Activated CD4-positive, alpha-beta T cell treated with anti-CD3 and anti-CD28 coated beads, Interleukin-2, amount 10 ng/mL, durations not matched to agents 7 days and 5 days (primary cell): ENCODE measurements at places on chromosomes 16 and 17. TPM values are rescaled to one million over a fixed set of nuclear protein-coding genes. Genes with fewer than 3 reads are reported as not detected.

- DNase-seq: peak; percentile 92
- H3K27me3 ChIP-seq: no peaks in the 10 kb centered on the region
- H3K36me3 ChIP-seq: peaks cover 11% of the 10 kb centered on the region
- H3K27ac ChIP-seq: peak overlapping the region; percentile 96
Measured at GRCh38 chr17:49361129-49361901, 735 bp downstream of the ZNF652 start.

DNA sequence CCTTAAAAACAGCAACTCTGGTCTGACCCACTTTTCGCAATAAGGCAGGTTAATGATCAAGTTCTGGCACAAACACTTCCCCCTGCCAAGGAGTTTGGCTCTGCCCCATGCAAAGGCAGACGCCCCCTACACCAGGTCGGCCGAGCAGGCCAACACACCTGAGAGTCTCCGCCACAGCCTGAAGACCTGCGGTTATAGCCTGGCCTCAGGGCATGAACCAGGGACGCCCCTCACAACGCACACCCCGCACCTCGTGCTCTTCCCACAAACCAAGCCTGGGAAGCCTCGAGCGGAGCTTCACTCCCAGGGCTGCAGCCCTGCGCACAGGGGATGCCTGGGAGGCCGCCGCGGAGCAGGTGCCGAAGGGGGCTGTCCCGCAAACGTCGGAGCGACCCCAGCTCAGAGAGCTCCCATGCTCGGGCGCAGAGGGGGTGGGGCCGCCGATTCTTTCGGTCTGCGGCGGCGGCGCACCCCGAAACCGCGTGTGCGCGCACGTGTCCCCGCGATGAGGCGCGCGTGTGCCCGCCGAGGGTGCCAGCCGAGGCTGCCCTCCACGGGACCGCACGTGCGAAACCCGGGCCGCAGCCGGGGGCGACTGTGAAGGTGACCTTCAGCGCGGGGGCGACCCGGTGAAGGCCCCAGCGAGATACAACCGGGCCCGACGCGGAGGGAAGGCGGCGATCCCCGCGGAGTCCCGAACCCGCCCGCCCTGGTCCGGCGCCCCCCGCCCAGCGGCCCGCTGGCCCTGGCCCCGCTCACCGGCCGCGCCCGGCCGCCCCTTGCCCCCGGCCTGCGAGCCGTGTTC, 559 bp downstream of the CLUH start:
- H3K36me3 ChIP-seq: no peaks in the 10 kb centered on the region
- peak; percentile 32 for DNase-seq
- peak overlapping the region; percentile 80 for H3K27ac ChIP-seq
- peak overlapping the region; percentile 86 for H3K4me3 ChIP-seq

DNA sequence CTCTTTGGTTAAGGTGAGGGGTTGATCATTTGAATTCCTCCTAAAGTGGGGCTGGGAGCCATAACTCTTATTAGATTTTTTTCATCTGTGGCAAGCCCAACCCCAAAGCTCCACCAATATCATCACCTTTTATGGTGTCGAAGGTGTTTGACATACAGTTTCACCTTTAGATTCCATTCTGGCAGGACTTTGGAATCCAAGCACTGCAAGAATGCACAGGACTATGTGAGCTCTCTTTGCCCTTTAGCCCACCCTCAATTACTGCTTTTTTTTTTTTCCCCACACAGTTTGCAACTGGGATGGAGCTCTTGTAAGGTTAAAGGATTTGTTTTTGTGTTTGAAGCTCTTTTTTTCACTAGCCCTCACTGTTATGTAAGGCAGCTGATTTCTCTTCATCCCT, 154.0 kb upstream of the KCNJ16 start:
- DNase-seq: no peak
- no peaks in the 10 kb centered on the region for H3K27me3 ChIP-seq
- H3K4me1 ChIP-seq: no peaks in the 10 kb centered on the region
- no peak overlapping the region for H3K4me3 ChIP-seq
- H3K27ac ChIP-seq: no peak overlapping the region

GRCh38 chr17:30969989-30970830, 629 bp upstream of the RNF135 start:
- peak overlapping the region; percentile 97 for H3K4me3 ChIP-seq
- H3K27me3 ChIP-seq: peaks cover 4% of the 10 kb centered on the region
- H3K36me3 ChIP-seq: peaks cover 20% of the 10 kb centered on the region
- peaks cover 44% of the 10 kb centered on the region for H3K4me1 ChIP-seq
- peak; percentile 67 for DNase-seq
- H3K27ac ChIP-seq: peak overlapping the region; percentile 97

DNA sequence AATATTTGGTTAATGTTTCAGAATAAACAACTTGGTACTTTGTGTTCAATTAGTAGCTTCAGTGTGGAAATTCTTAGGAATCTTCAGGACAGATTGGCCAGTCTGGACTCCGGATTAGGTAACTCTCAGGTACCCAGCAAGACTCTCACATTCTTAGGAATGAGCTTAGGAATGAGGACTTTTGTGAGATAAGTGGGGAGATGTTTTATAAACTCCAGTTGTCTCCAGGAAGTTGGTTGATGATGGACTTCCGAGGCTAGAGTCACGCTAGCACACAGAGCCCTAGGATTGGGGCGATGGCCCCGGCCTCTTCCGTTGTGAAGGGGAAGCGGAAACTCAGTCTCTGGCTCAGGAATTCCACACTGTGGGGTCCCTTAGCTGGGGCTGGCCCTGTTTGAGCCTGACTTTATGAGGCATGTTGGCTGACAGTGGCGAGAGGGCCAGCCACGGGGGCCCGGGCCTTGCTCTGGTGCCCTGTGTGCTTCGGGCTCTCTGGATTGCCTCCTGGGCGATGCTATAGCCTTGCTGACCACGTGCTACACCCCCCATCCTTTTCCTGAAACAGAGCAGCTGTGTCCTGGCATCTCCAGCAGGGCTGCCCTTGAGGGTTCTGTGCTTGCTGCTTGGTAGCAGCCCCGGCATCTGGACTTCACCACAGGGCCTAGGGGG, 32.4 kb downstream of the RAB11FIP3 start:
- no peak for DNase-seq
- H3K27ac ChIP-seq: no peak overlapping the region
- peaks cover 6% of the 10 kb centered on the region for H3K4me1 ChIP-seq
- no peaks in the 10 kb centered on the region for H3K27me3 ChIP-seq
- H3K36me3 ChIP-seq: no peaks in the 10 kb centered on the region
- no peak overlapping the region for H3K4me3 ChIP-seq

DNA sequence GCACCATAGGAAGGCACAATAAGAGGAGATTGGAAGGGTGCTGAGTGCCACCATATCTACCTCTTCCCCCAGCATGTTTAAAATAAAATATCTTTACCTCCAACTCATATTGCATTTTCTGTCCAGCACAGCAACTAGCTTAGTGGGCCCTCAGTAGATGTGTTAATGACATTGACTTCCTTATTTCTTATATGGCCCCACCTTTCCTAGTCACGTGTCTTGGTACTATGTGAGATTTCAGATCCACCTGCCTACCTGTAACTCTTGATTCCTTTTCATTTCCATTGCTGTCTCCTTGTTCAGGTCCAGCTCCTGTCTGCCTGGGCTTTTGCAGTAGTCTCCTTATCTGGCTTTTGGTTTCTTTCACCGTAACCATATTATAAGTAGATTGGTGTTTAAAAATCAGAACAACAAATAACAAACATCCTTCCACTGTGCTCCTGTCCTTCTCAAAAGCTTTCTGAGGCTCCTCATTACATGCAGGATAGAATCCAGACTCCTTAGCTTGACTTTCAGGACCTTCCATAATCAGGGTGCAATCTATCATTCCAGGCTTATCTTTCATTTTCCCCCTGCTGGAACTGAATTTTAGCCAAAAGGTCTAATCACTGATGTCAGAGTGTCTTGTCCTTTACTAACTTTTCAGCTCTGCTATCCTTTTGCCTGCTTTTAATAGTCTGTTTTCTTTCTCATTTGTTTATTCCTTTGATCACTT, 71.3 kb downstream of the FTO start:
- H3K36me3 ChIP-seq: no peaks in the 10 kb centered on the region
- DNase-seq: no peak
- no peak overlapping the region for H3K27ac ChIP-seq
- no peak overlapping the region for H3K4me3 ChIP-seq

DNA sequence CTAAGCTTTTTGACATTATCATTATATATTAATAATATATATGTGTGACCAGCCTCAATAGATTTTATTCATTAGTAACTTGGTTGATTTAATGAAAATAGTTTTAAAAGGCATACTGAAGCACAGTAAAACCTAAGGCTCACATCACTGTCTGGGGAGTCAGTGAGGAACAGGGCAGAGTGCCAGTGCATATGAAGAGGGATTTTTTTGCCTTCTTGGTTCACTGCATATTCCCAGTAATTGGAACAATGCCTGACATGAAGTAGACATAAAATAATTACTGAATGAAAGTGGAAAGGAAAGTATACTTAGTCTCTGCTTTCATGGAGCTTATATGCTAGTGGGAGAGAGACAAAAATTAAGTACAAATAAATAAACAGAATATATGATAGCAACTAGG, 81.1 kb downstream of the FTO start:
- H3K27me3 ChIP-seq: no peaks in the 10 kb centered on the region
- peaks cover 1% of the 10 kb centered on the region for H3K36me3 ChIP-seq
- H3K4me1 ChIP-seq: no peaks in the 10 kb centered on the region
- H3K4me3 ChIP-seq: no peak overlapping the region
- no peak overlapping the region for H3K27ac ChIP-seq
- no peak for DNase-seq

GRCh38 chr16:17432901-17433576, 37.7 kb downstream of the XYLT1 start:
- H3K36me3 ChIP-seq: peaks cover 71% of the 10 kb centered on the region
- H3K4me1 ChIP-seq: peaks cover 23% of the 10 kb centered on the region
- H3K27me3 ChIP-seq: no peaks in the 10 kb centered on the region
- no peak overlapping the region for H3K4me3 ChIP-seq
- no peak overlapping the region for H3K27ac ChIP-seq

- H3K4me1 ChIP-seq: peaks cover 32% of the 10 kb centered on the region
- peak overlapping the region; percentile 93 for H3K27ac ChIP-seq
- no peaks in the 10 kb centered on the region for H3K27me3 ChIP-seq
- peak; percentile 39 for DNase-seq
- peak overlapping the region; percentile 98 for H3K4me3 ChIP-seq
- peaks cover 23% of the 10 kb centered on the region for H3K36me3 ChIP-seq
Measured at GRCh38 chr16:30761427-30761927, 385 bp downstream of the CFAP119 start.

GRCh38 chr17:31558748-31559583, 167.5 kb downstream of the RAB11FIP4 start:
- peaks cover 18% of the 10 kb centered on the region for H3K4me1 ChIP-seq
- peaks cover 20% of the 10 kb centered on the region for H3K27me3 ChIP-seq

DNA sequence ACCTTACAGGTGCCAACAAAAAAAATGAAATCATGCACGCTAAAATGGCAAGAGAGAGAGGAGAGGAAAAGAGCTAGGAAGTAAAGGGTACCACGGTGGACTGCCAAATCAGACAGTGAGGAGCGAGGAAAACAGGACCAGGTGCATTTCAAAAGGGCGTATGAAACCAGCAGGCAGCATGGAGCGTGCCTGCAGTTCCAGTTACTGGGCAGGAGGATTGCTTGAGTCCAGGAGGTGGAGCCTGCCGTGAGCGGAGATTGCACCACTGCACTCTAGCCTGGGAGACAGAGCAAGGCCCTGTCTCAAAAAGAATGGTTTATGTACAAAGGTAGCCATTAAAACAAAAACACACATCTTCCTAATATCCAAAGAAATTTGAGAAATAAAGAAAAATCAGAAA, 16.4 kb downstream of the USP36 start:
- H3K36me3 ChIP-seq: peaks cover 82% of the 10 kb centered on the region
- H3K4me1 ChIP-seq: peaks cover 57% of the 10 kb centered on the region
- DNase-seq: no peak
- H3K27me3 ChIP-seq: no peaks in the 10 kb centered on the region

GRCh38 chr16:57304169-57305061, 19.9 kb upstream of the PLLP start:
- no peaks in the 10 kb centered on the region for H3K36me3 ChIP-seq
- H3K4me3 ChIP-seq: no peak overlapping the region
- H3K4me1 ChIP-seq: peaks cover 12% of the 10 kb centered on the region
- H3K27me3 ChIP-seq: no peaks in the 10 kb centered on the region
- no peak overlapping the region for H3K27ac ChIP-seq

DNA sequence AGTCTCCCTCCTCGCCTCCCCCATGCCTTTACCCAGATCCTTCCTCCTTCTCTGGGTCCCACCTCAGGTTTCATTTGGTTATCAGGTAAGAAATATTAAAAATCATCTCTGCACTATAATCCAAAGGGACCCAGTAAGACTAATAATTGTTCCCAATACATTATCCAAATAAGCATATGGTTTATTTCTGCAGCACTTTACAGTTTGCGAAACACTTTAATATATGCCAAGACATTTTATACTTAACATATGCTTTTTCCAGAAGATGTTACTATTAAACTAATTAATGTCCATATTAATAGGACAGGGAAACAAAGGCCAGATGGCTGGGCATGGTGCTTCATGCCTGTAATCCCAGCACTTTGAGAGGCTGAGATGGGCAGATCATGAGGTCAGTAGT, 33.3 kb downstream of the CD300LF start:
- H3K4me1 ChIP-seq: peaks cover 22% of the 10 kb centered on the region
- no peaks in the 10 kb centered on the region for H3K36me3 ChIP-seq
- DNase-seq: no peak
- no peak overlapping the region for H3K27ac ChIP-seq

- peaks cover 5% of the 10 kb centered on the region for H3K27me3 ChIP-seq
- no peak overlapping the region for H3K27ac ChIP-seq
- peaks cover 1% of the 10 kb centered on the region for H3K36me3 ChIP-seq
- H3K4me1 ChIP-seq: no peaks in the 10 kb centered on the region
- no peak for DNase-seq
Measured at GRCh38 chr17:32541640-32542039, 54.8 kb downstream of the CDK5R1 start.

GRCh38 chr17:75069783-75070182, 18.0 kb upstream of the SLC16A5 start:
- H3K4me1 ChIP-seq: peaks cover 36% of the 10 kb centered on the region
- peak overlapping the region; percentile 81 for H3K27ac ChIP-seq
- DNase-seq: peak; percentile 40
- no peaks in the 10 kb centered on the region for H3K27me3 ChIP-seq
- H3K36me3 ChIP-seq: peaks cover 3% of the 10 kb centered on the region

DNA sequence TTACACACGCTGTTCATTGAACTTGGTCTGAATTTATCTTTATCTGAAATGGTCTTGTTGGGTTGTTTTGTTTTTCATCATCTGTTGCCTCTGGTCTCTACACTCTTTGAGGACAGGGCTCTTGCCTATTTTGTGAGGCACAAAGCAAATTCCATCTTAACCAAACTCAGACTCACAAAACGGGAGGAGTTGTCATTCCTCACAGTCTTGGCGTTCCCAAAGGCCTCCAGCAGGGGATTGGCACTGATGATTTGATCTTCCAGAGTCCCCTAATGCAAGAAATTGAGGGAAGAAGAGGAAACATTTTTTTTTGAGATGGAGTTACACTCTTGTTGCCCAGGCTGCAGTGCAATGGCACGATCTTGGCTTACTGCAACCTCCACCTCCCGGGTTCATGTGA, 8.7 kb downstream of the MYH3 start:
- H3K27me3 ChIP-seq: no peaks in the 10 kb centered on the region
- H3K4me3 ChIP-seq: no peak overlapping the region
- H3K36me3 ChIP-seq: peaks cover 2% of the 10 kb centered on the region
- H3K27ac ChIP-seq: no peak overlapping the region
- DNase-seq: no peak

- peaks cover 4% of the 10 kb centered on the region for H3K36me3 ChIP-seq
- H3K27ac ChIP-seq: peak overlapping the region; percentile 82
- H3K4me3 ChIP-seq: no peak overlapping the region
- H3K27me3 ChIP-seq: peaks cover 9% of the 10 kb centered on the region
- DNase-seq: peak; percentile 35
Measured at GRCh38 chr16:82192665-82193064, 22.6 kb upstream of the MPHOSPH6 start.

The DCAF7 gene
- 139 TPM for total RNA-seq

The TBC1D3I gene
- 0.96 TPM for total RNA-seq

The RNU2-1 gene
- 8,052 TPM for total RNA-seq

The SMTNL2 gene
- not detected for total RNA-seq

The TBC1D3H gene
- total RNA-seq: not detected

The TP53TG3 gene
- 0.37 TPM for total RNA-seq
